Activated naive CD8-positive, alpha-beta T cell treated with anti-CD3 and anti-CD28 coated beads for 36 hours (primary cell): ENCODE measurements at places on chromosomes 11 and 22. TPM values are rescaled to one million over a fixed set of nuclear protein-coding genes. Genes with fewer than 3 reads are reported as not detected.

Gene DEFB131B
- not detected for total RNA-seq

Gene FDXACB1
- total RNA-seq = 9.9 TPM

GRCh38 chr11:3194016-3194816 is 24.4 kb downstream of the MRGPRG start:
- no peak overlapping the region for H3K27ac ChIP-seq
- DNase-seq = no peak
- peaks cover 4% of the 10 kb centered on the region for H3K27me3 ChIP-seq
- H3K4me3 ChIP-seq = no peak overlapping the region
- no peaks in the 10 kb centered on the region for H3K36me3 ChIP-seq
- H3K4me1 ChIP-seq = no peaks in the 10 kb centered on the region

DNA sequence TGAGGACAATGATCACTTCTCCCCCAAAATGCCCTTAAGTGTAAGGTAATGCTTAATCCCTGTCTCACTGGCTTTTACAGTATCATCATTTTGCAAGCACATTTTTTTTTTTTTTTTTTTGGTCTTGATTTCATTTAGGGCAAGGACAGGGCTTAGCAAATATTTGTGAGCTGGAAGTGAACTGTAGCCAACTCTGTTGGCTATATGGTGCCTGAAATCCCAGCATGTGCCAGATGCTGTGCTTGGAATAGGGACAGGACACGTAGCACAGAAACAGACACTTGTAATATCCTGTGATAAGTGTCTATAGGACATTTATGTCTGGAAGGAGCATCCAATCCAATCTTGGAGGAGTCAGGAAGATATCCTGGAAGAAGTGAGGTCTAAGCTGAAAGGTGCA is 198.3 kb downstream of the NAV2 start:
- H3K27me3 ChIP-seq = peaks cover 5% of the 10 kb centered on the region
- H3K36me3 ChIP-seq = no peaks in the 10 kb centered on the region
- no peak overlapping the region for H3K27ac ChIP-seq
- no peak for DNase-seq

- no peaks in the 10 kb centered on the region for H3K36me3 ChIP-seq
- no peak overlapping the region for H3K27ac ChIP-seq
- H3K4me1 ChIP-seq = no peaks in the 10 kb centered on the region
Measured at GRCh38 chr11:130819625-130820024, 96.7 kb downstream of the SNX19 start.

GRCh38 chr11:65695459-65696241 is 16.4 kb upstream of the KAT5 start:
- H3K27me3 ChIP-seq = no peaks in the 10 kb centered on the region
- no peak overlapping the region for H3K4me3 ChIP-seq
- H3K27ac ChIP-seq = no peak overlapping the region
- H3K4me1 ChIP-seq = peaks cover 3% of the 10 kb centered on the region
- DNase-seq = no peak
- H3K36me3 ChIP-seq = no peaks in the 10 kb centered on the region

DNA sequence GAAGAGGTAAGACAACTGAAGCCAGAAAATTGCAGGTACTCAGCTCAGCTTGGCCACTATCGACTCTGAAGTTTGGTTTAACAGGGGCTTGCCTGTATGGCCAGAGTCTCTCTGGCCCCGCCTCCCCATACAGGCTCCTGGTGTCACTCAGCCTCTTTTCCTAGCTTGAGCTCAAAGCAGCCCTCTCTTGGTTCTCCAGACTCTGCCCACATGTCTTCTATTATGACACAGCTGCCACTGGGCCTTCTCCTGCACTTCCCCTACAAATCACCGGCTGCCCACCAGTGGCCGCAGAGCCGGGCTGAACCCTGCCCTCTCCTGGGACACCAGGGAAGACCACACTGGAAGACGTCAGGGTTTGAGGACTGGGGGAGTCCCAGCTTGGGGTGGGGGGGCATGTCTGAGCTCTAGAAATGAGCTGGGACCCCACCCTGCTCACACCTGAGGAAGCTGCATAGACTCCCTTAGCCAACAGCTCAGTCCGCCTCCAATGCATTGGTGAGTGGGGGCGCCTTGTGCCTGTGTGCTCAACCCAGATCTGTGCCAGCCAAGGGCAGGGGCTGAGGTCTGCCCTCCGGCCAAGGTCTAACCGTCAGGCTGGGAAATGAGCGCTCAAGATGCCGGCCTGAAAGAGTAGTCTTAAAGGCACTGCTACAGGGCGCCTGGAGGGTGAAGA is 94.4 kb upstream of the LMO1 start:
- no peak overlapping the region for H3K27ac ChIP-seq
- H3K4me1 ChIP-seq = peaks cover 5% of the 10 kb centered on the region
- no peaks in the 10 kb centered on the region for H3K36me3 ChIP-seq
- H3K4me3 ChIP-seq = no peak overlapping the region
- no peak for DNase-seq
